HEK293T (cell line): ENCODE measurements at places on chromosomes 1 and 21.
A peak's percentile ranks its signal among the peaks of the same experiment; 100 is the strongest.

DNA sequence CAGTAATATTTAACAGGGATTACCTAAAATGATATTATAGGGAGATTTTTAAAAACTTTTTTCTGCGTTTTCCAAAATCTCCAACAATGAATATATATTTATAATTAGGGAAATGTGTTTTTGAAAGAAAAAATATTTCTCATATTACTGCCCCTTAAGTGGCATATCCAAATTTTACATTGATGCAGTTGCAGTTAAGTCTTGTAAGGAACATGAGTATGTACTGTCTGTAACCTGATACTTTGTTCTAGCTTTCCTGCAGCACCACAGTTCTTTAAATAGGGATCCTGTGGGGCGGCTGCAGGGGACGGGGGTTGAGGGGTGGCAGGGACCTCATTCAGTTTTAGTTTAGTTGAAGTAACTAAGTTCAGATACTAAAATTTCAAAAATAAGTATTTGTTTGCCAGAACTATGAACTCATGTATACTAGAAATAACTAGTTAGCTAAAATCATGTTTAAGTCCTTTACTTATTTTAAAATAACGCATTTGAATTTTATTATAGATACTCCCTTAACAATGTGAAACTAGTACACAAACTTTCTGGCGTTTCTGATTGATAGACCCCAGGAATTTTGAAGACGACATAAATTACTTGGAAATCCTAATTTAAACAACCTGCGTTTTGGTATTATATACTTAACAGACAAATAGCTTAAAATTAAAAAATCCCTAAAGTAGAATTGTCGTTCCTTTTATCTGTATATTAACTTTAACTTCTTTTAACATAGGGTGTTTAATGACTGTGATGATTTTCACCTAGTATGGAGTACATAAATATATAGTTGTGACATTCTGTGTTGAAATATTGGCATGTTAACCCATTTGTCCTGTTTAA is 639 bp upstream of the DNAJB4 start:
- peak; percentile 72 for DNase-seq

- peak; percentile 32 for DNase-seq
Observed at GRCh38 chr1:151936653-151937052, 27.3 kb upstream of the THEM4 start.

- no peak for DNase-seq
Observed at GRCh38 chr1:244319283-244320132, 132.2 kb downstream of the ADSS2 start.

- DNase-seq = no peak
Observed at GRCh38 chr1:114290341-114290740, 136.7 kb upstream of the SYT6 start.

- DNase-seq = no peak
Observed at GRCh38 chr21:33022489-33022827, 3.3 kb upstream of the OLIG2 start.
